ENCODE measurements at places on chromosomes 5 and 9.
A peak's percentile ranks its signal among the peaks of the same experiment; 100 is the strongest.

DNA sequence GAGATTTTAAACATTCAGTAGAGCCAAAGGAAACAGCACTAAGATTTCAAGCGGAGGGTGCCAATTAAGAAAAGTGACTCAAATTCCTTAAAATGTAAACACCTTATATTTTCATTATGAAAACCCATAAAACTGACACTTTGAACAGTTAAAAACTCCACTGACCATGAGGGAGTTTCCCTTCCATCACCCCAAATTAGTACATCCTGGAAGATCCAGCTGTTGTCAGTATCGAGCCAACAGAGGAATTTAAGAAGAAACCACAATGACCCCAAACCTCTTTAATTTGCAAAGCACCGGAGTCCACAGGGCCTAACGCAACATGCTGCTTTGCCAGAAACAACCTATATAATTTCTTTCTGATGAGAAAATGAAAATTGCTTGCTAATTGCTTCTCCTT, 41.3 kb downstream of the ROR2 start:
- no peak for DNase-seq

DNA sequence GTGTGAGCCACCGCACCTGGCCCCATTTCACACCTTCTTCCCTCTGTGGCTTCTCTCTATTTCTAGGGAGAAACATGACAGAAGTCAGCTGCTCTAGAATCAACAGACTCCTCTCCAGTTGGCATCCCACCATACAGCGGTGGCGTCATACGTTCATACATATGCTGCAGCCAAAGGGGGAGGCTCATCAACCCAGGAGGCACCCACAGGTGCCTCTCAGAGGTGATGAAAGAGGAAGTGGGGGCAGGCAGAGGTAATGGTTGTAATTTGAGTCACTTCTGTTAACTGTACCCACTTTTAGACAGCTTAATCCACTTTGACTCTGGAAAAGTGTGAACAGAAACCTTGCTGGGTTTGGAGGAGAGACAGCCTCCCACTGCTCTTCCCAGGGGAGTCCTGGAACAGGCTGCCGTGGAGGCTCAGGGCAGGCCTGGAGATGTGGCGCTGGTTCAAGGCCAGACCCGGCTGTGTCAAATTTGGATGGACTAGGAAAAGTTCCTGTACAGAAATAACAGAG, 47.3 kb upstream of the SUB1 start:
- no peak for DNase-seq

- DNase-seq, result no peak
Measured at GRCh38 chr9:98556511-98556910, 152.2 kb downstream of the GABBR2 start.

- DNase-seq, result no peak
Measured at GRCh38 chr9:27539479-27540441, 10.1 kb upstream of the MOB3B start.

GRCh38 chr5:62283005-62283404, 23.0 kb upstream of the KIF2A start:
- DNase-seq, result no peak

DNA sequence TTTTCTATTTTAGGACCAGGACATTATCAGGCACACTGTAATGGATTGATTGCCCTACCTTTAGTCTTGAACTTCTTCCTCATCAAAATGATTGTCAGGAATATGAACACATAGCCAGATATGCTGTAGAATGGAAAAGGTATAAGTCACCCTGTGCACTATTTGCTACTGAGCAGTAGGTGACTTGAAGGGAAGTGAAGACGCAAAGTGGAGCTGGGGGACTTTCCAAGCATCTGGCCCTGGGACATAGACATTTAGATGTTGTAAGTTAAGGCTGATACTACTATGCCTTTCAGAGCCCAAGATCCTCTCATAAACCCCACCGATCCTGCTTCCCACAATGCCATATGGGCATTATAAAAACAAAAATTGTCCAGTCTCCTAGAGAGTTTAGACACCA, 174.5 kb downstream of the DOCK8 start:
- no peak for DNase-seq

- no peak for DNase-seq
Measured at GRCh38 chr5:2201011-2201410, 318.3 kb upstream of the IRX4 start.

GRCh38 chr5:111439473-111440075, 72.8 kb downstream of the STARD4 start:
- no peak for DNase-seq

DNA sequence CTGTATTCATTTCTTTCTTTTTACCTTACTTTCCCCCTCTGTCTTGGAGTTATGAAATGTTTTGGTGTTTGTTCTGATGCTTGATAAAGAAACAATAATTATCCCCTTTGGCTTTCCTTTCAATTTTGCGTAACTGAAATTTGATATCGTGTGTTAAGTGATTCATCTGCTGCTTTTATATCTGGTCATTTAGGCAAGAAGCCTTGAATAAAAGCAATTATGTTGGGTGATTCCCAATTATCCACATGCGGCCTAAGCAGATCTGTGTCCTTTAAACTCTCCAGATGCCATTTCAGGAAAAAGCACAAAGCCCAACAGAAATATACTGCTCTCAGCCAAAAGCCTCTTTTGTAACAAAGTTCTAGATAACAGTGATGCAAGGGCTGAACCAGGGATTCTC, 92.8 kb downstream of the TAF11L14 start:
- DNase-seq, result no peak

- no peak for DNase-seq
Measured at GRCh38 chr5:77262697-77263096, 52.2 kb downstream of the PDE8B start.

- no peak for DNase-seq
Measured at GRCh38 chr5:102306121-102306520, 10.0 kb upstream of the SLCO4C1 start.

- no peak for DNase-seq
Measured at GRCh38 chr9:111013250-111013649, 25.0 kb downstream of the LPAR1 start.

DNA sequence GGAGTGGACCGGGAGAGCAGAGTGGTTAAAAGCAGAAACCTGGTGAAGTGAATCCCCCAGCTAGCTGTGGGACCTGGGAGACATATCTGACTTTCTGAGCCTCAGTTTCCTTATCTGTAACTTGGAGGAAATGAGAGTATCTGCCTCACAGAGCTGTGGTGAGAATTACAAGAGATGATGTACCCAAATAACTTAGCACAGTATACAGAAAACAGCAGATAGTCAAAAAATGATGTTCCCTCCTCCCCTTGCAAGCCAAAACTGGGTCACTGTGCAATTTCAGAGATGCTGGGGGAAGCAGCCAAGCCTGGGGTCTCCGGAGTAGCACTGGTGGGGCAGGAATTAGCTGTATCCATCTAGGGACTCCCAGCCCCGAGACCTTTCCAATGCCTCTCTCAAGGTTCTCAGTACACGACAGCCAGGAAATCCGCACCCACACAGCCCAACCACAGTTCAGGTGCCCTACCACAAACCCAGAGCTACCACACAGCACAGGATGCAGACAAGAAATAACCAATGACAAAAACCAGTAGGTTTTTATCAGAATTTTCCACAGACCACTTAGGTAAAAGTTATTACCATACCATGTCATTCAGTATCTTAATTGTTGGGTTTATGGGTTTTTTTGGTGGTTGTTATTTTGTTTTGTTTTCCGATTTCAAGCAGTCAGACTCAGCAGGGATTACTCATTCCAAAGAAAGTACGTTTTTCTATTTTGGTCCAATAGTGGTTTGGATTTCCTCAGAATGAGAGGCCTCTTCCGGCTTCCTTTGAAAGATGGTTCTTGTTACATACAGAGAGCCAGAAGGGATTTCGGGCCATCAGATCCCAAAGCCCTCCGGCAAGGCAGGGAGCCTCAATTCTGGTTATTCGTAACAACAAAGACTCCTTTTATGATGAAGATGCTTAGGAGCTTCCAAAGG, 4.9 kb upstream of the HRH2 start:
- peak; percentile 46 for DNase-seq

DNA sequence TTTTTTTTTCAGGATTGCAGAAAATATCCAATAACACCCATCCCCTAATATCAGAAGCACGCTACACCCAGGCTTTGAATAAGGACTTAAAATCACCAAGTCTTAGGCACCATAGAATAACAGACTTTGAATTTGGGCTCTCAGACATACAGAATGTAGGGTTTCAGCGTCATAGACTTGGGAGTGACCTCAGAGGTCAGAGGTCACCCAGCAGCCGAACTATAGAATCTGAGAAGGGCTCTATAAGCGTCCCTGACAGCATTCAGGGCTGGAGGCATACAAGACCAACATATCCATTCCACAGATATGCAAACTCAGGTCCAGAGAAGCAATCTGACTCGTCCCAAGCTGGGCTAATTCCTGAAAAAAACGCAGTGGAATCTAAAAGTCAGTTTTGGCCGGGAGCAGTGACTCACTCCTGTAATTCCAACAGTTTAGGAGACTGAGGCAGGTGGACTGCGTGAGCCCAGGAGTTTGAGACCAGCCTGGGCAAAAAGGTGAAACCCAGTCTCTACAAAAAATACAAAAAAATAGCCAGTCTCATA, 34.7 kb downstream of the SLC6A7 start:
- no peak for DNase-seq

DNA sequence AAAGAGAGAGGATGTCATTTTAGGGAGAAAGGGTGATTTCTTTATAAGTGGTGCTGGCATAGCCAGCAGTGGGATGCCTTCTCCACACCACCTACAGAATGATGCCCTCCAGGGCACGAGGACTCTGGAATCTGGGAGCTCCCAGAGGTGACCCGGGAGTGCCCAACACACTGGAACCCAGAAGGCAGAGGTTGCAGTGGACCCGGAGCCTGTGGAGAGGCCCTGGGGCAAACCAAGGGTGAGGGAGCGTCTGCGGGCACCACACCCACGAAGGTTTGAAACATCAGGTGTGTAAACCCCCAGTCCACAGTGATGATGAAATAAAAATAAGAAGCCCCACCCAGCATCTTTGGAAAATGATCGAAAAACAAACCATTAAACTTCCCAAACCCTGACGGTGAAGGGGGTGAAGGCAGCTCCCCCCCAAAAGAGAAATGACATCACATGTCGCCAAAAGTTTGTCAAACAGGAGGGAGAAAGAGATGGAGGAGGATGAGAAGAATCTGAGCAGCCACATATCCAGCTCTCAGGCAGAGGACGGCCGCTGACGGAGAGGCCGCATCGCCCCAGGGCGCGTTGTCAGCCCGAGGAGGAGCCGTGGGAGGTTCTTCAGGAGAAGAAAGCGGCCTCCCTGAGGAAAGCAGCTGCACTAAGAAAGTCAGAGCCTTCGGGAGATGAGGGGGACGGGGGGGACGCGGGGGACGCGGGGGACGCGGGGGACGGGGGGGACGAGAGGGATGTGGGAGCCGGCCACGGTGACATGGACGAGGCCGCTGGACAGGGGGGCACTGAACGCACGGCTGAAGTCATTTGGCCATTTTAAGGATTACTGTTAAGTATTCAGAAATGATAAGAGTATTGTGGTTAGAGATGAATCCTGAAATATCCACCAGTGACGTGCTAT, 43.1 kb upstream of the NSMF start:
- no peak for DNase-seq

- DNase-seq, result no peak
Measured at GRCh38 chr9:11821306-11821975, 871.7 kb upstream of the TYRP1 start.

- DNase-seq, result no peak
Measured at GRCh38 chr5:18098691-18099090, 464.4 kb downstream of the TAF11L14 start.

DNA sequence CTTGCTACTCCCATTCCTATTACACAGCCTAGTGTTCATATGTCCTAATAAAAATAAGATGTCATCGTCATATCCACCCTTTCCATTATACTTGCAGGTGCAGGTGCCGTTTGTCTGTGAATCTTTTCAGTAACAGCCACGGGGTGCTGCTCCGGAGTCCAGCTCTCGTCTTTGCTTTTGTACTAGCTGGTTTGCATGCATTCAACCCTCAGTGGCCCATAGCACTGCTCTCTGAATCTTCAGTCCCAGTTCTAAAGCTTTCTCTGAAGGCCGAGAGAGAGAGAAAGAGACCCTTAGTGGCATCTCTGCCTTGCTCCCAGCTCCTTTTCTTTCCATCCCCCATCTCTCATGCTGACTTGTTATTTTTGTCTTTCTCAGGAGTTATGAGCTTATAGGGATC, 468.5 kb downstream of the TMEM232 start:
- no peak for DNase-seq

GRCh38 chr9:130101915-130102314, 48.2 kb downstream of the GPR107 start:
- DNase-seq, result no peak

DNA sequence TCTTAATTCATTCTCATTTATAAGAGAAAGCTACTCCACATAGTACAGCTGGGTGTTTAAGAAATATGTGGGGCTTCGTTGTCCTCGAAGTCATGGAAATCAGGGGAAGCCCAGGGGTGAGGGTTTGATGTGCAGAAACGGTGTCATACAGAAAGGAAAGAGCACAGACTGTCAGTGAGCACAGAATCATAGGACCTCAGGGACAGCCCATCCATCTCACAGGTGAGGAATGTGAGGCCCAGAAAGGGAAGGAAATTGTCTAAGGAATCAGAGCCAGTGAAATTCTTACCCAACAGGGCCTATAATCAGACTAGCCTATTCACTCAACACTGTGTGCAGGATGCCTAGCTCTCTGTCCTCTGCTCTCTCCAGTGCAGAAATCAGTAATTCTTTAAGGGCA, 535.6 kb downstream of the SPOCK1 start:
- no peak for DNase-seq

- peak; percentile 31 for DNase-seq
Measured at GRCh38 chr9:84296146-84296843, 44.3 kb downstream of the SLC28A3 start.

GRCh38 chr9:90307167-90307833, 335.3 kb downstream of the DIRAS2 start:
- no peak for DNase-seq

DNA sequence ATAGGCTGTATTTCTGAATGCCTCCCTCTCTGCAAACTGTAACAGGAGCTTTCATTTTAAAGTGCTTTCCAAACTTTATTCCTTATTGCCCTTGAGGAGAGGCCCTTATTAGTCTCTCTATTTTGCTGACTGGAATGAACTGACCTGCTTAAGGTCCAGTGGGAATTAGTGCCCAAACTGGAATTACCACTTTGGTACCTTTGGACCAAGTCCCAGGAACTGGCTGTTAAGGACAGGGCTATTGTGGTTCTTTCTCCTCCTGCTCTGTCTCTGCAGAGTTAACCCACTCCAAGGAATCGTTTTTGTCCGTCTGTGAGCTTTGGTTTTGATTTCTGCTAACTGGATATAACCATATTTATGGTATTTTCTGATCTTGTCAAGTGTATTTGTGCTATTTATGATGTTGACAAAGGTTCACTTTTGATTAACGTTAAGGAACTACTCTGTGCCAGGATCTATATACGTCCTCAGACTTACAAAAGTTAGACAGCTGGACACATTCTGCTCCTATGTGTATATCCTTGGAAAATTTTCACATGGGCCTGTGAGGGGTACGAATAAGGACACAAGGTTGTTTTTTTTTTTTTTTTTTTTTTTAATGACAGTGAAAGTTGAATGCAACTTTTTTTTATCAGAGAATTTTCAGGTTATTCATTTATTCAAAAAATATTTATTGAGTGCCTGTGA, 189.1 kb upstream of the ANKRD55 start:
- DNase-seq, result no peak

- no peak for DNase-seq
Measured at GRCh38 chr5:131976414-131977211, 31.1 kb upstream of the MEIKIN start.

- DNase-seq, result no peak
Measured at GRCh38 chr5:36691696-36692371, 85.4 kb downstream of the SLC1A3 start.

Data from stimulated activated CD4-positive, alpha-beta T cell treated with anti-CD3 and anti-CD28 coated beads, TNF-alpha, amount 100 ng/mL, for 24 hours (primary cell).